Hindlimb muscle (tissue), 1 donor: ENCODE measurements at places on chromosomes 6 and 20.
A peak's percentile ranks its signal among the peaks of the same experiment; 100 is the strongest.

- no peak for DNase-seq
Observed at GRCh38 chr6:64270083-64270482, 634.5 kb downstream of the PHF3 start.

DNA sequence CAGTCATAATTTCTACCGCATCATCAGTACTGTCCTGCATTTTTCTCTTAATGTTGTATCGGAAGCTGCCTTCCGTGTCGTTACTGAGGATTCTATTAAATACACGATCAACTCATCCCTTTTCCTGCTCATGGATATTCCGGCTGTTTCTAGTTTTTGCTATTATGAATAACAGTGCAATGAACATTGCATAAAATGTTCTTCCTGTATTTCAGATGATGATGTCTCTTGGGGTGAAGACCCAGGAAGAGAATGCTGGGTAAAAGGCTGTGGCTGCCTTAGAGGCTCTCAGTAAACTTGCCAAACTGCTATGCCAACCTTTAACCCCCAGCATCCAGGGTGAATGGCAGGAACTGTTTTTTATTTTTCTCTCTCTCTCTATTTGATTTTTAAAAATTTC is 24.1 kb upstream of the EPB41L1 start:
- no peak for DNase-seq

DNA sequence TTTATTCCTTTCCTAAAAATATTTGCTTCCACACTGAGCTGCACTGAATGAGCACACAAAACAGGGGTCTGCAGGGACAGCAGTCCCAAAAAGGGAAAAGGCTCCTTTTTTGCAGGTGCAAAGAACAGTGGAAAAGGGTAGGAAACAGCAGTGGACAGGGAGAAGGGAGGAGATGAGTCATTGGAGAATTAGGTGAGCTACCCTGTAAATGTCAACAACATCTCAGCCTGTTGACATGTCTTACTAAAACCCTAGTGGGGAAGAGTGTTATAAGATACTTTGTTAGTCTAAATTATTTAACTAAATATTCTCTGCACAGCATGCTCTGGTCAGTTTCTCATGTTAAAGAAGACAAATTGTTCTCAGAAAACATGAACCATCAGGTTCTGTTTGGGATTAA is 151.5 kb upstream of the FBXL4 start:
- DNase-seq: no peak

DNA sequence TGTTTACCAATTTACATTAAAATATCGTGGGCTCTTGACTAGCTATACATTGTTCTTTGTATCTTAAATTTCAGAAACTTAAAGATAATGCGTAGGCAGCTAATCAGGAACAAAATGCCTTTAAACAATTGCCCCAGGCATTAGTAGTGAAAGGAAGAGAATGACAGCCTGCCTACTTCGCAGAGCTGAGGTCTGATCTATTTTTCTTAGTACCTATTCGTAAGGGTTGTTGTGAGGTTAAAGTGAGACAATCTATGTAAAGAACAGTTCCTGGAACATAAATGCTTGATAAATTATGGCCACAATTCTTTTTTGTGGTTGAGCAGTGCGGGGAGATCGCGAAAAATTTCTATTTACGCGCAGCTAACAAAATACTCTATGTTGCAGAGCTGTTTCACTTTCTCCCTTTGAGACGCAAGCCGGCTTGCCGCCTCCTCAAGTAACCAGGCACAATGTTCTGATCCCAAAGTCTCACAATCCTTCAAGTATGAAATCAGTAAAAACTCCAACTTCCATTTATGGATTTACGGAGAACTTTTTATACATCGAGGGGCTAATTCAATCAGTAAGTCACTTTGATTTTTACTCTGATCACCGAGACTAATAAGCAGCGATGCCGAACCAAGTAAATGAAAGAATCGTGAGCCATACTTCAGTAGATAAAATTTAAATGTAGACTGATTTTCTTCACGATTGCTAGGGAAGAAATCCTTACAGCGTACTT is 878 bp upstream of the PNRC1 start:
- DNase-seq: peak; percentile 73
